Stimulated activated CD8-positive, alpha-beta memory T cell treated with anti-CD3 and anti-CD28 coated beads, Interleukin-4, amount 100 ng/mL, for 24 hours (primary cell): ENCODE measurements at places on chromosomes 7 and 10.

DNA sequence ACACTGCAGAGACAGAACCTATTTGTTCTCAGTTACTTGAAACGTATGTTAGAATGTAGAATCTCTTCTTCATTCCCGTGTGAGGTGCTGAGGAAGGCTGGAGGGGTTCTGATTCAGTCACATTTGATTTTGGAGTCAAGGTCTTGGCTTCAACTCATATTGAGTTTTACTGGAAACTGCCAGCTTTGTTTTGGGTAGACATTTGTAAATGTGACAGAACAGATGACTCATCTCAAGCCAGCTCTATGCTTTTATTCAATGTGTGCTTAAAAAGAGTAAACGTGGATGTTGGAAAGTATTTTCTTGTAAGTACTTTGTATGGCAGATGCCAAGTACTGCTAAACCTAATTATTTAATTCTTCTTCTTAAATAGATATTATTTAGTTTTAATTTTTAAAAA is 780.8 kb upstream of the C7orf33 start:
- no peak for DNase-seq

DNA sequence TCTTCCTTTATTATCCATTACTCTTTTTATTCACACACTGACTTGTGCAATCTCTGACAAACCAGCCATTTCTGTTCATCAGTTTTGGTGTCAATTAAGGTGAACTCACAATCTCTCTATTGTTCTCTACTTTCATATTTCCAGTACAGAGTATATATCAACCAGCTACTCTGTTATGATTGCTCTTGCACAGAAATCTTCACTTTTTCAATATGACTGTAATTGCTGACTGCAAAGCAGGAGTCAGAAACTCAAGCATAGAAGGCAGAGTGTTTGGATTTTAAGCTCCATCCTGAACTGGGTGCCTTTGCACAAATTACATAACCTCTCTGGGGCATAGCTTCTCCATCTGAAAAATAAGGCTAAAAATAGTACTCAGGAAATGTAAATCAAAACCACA is 1042.0 kb downstream of the GRM8 start:
- no peak for DNase-seq

- no peak for DNase-seq
Measured at GRCh38 chr7:70833726-70834125, 298.2 kb upstream of the GALNT17 start.

DNA sequence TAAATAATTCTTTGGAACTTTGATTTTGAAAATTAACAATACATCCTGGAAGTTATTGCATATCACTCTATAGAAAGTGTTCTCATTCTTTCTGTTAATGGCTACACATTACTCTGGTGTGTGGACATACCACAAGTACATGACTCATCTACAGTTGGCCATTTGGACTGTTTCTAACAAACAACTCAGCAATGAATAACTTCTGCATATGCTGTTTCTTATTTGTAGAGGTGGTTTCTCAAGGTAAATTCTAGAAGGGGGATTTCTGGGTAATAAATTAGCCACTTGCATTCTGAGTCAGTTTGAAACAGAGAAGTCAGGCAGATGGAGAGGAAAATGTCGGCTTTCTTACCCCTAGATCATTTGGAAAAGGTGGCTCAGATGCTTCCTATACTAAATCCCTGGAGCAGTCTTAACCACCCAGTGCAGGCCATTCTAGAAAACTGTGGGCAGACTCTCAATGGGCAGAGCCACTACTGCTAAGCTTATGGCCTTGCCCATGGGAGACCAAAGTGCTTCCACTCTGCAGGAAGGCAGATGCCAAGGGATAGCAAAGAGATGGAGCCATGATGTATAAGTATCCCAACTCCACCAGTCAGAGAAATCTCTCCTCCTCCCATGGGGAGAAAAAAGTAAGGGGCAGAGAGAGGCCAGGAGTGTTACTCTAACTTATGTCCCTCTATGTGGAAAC is 194.0 kb upstream of the PLPP4 start:
- no peak for DNase-seq

DNA sequence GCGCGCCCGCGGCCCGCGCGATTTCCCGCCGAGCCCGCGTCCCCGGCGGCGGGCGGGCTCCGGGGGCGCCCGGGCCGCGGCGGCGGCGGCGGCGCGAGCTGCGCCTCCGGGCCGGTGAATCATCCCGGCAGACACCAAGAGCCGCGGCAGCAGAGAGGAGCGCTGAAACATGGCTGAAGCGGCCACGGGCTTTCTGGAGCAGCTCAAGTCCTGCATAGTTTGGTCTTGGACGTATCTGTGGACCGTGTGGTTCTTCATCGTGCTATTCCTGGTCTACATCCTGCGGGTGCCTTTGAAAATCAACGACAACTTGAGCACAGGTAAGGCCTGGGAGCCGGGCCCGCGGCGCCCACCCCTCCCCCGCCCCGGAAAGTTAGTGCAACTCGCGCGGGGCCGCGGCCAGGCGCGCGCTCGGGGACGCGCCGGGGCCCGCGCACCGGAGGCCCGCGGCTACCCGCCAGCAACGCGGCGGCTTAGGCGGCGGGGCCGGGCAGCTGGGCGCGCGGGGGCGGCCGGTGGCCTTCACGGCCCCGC is at the start of gene ST7:
ST7 (plus strand) TSS at position 130 of the 534 bp plus-strand sequence; CDS start at position 170, 40 bp downstream.
- DNase-seq, result peak; percentile 47

- DNase-seq, result no peak
Measured at GRCh38 chr7:12032146-12032545, 178.9 kb upstream of the TMEM106B start.

GRCh38 chr10:93062514-93063143 is 2.0 kb downstream of the CYP26C1 start:
- DNase-seq, result no peak
